Activated T-helper 9 cell treated with anti-CD3 and anti-CD28 coated beads, Interleukin-2, amount 50 U/mL, for 16 hours (primary cell): ENCODE measurements at places on chromosomes 5 and 9.

- DNase-seq = no peak
These were observed 8.3 kb upstream of the ERGIC1 start for GRCh38 chr5:172825610-172826204.

- no peak for DNase-seq
These were observed 21.6 kb downstream of the FBXW11 start for GRCh38 chr5:171984748-171985419.

DNA sequence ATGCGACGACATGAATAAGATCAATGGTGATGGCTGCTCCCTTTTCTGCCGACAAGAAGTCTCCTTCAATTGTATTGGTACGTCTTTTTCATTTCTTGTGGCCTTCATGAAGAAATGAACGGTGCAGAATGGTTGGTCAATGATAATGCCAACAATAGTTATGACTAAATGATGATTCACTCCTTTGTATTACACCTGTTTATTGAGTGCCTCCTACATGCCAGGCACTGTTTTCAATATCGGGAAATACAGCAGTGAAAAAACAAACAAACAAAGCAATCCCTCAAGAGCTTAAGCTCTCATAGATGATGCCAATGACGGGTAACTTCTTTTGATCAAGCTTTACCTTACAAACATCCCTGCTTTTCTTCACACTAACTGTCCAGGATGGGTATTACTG, 117.7 kb downstream of the PAPPA start:
- DNase-seq = no peak

DNA sequence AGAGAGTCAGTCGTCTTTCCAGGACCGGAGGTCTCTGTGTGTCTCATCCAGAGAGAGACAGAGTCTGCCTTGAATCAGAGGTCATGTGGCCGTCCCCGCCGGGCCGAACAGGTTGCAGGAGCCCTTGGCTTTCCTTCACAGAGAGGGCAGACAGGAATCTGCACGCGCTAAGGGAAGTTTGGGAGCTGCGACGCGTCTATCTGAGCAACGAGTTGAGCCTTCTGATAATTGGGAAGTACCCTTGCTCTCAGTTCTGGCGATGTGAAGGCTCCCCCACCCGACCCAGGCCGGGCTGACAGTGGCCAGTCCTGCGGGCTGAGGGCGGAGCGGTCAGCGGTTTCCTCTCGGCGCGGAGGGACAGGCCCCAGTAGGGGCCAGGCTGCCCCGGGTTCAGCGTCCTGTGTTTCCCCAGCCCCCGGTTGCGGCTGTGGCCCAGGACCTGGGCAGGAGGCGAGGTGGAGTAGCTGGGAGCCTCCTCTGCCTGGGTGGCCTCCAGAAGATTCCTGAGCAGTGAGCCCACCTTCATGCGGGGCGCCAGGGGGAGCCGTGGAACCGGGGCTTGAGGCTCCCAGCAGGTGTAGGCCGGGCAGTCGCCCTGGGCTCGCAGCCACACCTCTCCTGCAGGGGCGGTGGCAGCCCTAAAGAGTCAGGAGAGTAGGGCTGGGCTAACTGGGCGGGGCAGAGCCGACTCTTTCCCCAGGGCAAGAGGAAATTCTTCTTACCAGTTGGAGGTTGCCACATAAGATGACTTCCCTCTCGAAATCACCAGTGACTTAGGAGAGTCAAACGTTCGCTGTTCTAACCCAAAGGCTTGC, 13.9 kb downstream of the NR2F1 start:
- DNase-seq = no peak

GRCh38 chr5:168400429-168401220, 85.6 kb upstream of the RARS1 start:
- DNase-seq = no peak

DNA sequence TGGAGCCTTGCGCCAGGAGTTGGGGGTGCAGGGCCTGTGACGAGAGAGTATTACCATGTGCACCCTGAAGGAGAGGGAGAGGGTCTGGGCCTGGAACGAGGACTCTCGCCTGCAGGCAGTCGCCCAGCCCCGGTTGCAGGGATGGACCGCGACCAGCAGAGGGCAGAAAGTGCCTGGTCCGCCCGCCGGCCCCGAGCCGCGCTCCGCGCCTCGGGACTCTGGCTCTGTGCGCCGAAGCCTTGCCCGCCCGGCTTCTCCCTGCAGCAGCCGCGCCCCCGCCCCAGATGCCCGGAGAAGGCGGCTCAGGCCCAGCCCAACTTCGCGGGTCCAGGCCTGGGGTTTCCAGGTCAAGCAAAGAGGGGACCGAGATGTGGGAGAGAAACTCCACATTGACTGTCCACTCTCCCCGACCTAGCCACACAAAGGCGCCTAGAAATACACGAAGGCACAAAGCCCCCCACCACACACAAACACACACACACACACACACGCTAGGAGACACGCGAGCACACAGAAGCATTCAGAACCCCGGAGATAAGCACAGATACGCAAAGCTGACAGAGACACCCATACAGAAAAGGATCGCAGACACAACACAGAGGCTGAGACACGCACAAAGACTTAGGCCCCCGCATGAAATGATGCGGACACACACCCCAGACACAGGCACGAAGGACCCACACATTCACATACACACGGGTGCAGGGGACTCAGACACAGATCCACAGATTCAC, 2.0 kb upstream of the LMX1B start:
- peak; percentile 48 for DNase-seq

DNA sequence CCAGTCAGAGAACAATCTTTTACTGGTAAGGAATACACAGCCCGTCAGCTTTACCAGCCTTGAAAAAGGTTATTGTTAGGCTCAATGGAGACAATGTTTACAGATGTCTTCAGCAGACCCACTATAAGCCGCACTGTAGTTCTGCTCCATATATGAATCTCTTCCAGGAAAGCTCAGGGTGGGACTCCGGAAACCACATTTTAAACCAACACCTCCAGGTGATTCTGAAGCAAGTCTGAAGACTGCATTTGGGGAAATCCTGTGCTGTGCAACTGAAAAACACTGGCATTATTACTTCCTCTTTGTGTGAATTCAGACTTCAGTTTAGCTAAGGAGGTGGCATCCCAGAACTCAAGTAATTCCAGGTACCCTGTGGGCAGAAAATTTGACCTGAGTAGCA, 3.5 kb downstream of the GZMK start:
- DNase-seq = no peak

- DNase-seq = no peak
These were observed 363.3 kb upstream of the RPS23 start for GRCh38 chr5:82641331-82642003.

GRCh38 chr5:35183556-35183955, 46.7 kb downstream of the PRLR start:
- no peak for DNase-seq

- no peak for DNase-seq
These were observed 241.4 kb upstream of the IL12B start for GRCh38 chr5:159571501-159572244.

DNA sequence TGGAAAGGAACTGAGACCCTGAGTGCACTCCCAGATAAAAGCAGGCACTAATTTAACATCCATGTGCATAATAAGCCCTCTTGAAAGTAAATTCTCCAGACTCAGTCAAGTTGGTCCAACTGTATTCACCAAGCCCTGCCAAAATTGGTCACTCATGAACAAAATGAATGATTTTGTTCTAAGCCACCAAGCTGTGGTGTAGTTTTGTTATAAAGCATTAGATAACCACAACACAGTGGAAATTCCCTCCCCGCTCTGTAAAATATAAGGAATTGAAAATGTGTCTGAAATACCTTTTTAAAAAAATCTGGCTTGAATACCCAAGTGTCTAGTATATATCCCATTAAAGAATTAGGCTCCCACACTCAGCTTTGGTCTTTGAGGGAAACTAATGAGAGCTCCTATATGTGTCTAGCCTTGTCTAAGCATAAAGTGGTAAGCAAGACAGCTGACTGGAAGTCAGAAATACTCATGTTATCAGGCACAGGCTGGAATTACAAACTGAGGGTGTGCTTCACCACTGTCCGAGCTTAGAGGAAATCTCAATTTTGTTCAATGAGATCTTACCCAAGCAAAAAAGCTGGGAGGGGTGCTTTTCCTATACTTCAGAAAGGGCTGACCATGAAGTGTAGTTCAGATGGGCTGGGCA, 33.2 kb downstream of the IDNK start:
- DNase-seq = no peak

DNA sequence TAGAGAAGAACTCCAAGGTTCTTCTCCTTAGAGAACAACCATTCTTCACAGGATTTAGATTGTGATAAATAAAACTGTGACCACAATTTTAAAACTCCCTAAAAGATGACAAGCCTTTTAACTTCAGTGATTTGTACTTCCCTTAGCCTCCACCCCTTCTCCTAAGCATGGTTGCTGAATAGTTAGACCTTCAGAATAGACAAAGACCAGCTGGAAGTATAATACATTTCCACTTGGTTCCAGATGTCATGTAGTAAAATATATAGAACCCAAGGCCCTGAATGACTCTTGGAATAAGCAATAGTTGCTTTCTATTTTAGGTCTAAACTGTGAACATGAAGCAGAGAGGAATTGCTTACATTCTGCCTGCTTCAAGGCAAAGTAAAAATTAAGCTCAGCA, 208.7 kb downstream of the ARRDC3 start:
- DNase-seq = no peak

DNA sequence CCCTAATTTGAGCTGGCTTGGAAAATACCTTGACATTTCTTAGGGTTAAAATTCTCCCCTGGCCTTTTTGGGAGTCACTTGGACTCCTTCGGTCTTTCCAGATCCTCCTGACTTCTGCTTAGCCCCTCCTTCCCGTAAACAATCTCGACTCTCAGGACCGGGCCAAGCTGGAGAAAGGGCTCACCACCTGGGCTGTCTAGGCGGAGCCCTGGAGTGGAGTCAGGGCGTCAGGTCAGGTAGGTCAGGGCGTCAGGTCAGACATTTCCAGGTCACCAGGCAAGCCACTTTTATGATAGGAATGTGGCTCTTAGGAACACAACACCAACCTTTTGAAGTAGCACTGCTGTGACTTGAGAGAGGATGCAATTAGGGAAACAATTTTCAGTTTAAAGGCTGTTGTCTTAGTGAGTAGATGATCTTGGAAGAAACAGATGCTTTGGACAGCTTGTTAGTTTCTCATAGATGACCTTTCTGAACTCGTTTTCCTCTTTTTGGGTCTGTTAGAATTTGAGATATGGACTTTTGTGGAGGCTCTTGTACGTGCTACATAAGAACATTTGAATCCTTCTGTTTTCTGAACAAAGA, 12.8 kb downstream of the OSTF1 start:
- DNase-seq = no peak

DNA sequence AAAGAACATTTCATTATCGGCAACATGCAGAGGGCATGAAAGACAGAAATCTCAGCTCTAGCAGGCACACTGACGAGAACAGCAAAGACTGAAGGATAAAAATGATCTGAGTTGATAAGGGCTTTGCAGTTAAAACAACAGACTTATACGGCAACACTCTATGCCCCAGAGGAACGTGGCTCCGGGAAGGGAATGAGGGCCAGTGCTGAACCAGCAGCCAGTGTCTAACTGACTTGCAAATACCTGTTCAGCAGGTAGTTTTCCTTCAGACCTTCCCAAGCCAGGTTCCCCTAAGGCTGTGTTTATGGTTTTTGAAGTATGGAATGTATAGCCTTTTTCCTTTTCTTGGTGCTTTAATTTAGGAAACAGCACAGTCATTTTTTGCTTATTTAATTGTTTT, 121.3 kb upstream of the CDH18 start:
- DNase-seq = no peak

GRCh38 chr5:83608122-83608521, 112.5 kb downstream of the HAPLN1 start:
- no peak for DNase-seq

GRCh38 chr5:125750147-125750860, 672.9 kb upstream of the GRAMD2B start:
- DNase-seq = no peak

DNA sequence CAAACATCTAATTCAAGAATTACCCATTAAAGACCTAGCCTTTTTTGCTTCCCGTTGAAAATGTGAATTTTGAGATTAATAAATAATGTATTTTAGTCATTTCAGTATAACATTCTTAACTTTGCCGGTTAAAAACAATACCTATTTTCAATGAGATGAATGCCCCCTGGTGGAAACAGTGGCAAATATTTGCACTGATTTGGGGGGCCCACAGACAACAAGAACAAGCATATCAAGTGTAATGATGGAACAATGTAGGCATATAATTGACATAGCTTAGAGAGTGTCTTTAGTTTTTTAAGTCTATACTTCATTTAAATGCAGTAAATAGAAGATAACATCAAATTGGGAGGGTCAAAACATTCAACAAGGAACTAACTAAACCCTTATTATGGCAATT, 111.9 kb downstream of the NTRK2 start:
- no peak for DNase-seq
